DMS153 (cell line): ENCODE measurements at places on chromosomes 5 and 9.
A peak's percentile ranks its signal among the peaks of the same experiment; 100 is the strongest.

GRCh38 chr5:66602621-66603020 is 6.4 kb downstream of the MAST4 start:
- no peak for DNase-seq

DNA sequence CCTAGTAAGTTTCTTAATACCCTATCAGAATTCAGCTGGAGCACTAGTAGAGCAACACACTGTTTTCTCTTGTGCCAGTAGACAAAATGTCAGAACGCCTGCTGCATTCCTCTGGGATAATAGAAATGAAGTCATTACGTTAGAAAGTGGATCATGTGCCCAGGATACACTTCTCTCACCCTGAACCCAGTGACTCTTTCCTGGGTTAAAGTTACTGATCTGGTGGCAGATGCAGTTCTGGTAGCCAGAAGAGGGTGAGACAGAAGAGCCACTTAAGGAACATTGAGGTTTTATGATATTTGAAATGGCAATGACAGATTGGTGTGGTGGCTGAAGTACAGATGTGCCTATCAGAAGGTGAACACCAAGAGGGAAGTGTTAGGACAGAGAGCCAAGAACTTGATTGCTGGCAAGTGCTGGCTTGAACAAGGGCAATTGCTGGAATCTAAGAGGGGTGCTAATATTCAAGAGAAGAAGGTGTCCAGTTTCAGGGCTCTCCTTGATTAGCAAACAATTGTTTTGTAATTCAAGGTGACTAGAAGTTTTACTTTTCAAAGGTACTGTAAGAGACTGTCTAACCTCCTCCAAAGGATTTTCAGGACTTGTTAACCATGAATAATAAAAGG is 93.7 kb upstream of the ERBIN start:
- DNase-seq = no peak

GRCh38 chr9:20929276-20929675 is 102.2 kb downstream of the HACD4 start:
- DNase-seq = no peak

DNA sequence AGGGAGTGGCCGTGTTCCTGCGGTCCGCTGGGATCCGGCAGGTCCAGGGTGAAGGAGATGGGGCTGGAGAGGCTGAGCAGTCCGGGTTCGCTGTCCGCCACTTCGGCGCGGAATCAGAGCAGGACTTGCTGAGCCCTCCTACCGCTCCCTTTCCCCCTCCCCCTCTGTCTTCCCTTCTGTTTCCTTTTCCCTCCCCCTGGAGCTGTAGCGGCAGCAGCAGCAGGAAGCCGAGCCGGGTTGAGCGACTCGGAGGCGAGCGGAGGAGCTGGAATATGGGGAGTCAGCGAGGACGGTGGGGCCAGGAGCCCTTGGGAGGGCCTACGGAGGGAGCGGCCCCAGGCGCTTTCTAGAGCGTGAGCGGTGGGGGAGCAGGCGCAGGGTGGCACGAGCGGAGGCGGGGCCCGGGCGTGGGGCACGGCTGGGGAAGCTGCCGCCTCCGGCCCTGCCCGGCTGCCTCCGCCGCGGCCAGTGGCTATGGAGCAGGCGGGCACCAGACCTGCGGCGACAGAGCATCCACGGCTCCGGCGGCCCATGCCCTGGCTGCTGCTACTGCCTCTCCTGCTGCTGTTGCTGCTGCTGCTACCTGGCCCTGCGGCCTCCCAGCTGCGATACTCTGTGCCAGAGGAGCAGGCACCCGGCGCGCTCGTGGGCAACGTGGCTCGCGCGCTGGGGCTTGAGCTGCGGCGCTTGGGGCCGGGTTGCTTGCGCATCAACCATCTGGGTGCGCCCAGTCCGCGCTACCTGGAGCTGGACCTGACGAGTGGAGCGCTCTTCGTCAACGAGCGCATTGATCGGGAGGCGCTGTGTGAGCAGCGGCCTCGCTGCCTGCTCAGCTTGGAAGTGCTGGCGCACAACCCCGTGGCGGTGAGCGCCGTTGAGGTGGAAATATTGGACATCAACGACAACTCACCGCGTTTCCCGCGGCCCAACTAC is at the start of gene PCDHAC2:
Gene PCDHAC2, plus strand, starts transcription at position 184 of the 933 bp plus-strand sequence. Its CDS starts 291 bp downstream, at position 475.
- peak; percentile 44 for DNase-seq

- DNase-seq = no peak
These were observed 36.2 kb downstream of the NUDT12 start for GRCh38 chr5:103526164-103526915.

DNA sequence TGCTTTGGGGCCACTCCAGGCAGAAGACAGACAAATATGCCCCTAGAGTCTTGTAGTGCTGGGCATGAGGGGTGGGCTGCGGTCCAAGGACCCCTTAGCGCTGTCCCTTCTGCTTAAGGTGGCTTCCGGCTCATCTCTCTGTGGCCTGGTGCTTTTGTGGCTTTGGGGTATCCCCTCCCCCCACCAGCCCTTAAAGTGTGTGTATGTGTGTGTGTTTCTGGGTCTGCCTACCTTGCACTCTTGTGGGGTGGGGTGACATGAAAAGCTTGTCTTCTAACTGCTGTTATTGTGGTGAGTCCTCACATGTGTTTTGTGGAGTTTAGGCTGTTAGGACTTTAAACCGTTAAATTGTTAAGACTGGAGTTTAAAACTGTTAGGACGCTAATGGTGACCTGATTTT is 23.6 kb downstream of the MARCHF6 start:
- no peak for DNase-seq

DNA sequence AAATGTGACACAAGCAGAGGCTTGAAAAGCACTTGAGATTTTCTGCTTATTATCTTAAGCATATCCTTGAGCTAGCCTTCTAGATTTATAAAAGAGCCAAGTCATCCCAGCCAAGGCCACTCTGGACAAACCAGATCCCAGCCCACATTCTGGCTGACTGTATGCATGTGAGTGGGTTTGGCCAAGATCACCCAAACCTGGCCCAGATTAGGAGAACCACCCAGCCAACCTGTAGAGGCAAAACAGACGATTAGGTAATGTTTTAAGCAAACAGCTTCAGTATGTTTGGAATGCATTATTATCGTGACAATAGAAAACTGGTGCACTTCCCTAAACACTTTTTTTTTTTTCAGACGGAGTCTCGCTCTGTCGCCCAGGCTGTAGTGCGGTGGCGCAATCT is 151.9 kb downstream of the SPATA31D1 start:
- no peak for DNase-seq

- DNase-seq = no peak
These were observed 173.7 kb upstream of the SPEF2 start for GRCh38 chr5:35443803-35444595.
